ENCODE measurements at places on chromosomes 11 and 22. TPM values are rescaled to one million over a fixed set of nuclear protein-coding genes. Genes with fewer than 3 reads are reported as not detected.
A peak's percentile ranks its signal among the peaks of the same experiment; 100 is the strongest.

GAS2L1 gene
- 4.9 TPM for total RNA-seq

DEFB108B gene
- total RNA-seq = not detected

MAJIN gene
- total RNA-seq = not detected

MFRP gene
- 0.03 TPM for total RNA-seq

OR2AG2 gene
- total RNA-seq = 0.31 TPM

GRCh38 chr11:12725863-12726682 lies 51.9 kb downstream of the TEAD1 start:
- no peak for DNase-seq

DNA sequence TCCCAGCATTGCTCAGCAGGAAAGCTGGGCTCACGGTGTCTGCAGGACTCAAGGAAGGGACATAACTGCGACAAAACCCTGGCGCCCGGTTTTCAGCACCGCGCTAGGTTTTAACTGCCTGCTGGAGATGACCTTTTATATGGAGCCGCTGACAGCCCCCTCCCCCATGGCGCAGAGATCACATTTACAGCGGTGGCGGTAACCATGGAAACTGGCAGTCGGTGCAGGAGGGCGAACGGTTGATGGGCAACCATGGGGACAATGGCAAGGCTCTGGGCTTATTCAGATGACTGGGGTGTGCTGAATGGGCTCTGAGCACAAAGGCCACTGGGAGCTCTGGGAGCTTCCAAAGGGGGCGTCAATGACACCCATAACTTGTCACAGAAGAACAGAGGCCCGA lies 37.2 kb downstream of the CELSR1 start:
- peak; percentile 94 for DNase-seq

DNA sequence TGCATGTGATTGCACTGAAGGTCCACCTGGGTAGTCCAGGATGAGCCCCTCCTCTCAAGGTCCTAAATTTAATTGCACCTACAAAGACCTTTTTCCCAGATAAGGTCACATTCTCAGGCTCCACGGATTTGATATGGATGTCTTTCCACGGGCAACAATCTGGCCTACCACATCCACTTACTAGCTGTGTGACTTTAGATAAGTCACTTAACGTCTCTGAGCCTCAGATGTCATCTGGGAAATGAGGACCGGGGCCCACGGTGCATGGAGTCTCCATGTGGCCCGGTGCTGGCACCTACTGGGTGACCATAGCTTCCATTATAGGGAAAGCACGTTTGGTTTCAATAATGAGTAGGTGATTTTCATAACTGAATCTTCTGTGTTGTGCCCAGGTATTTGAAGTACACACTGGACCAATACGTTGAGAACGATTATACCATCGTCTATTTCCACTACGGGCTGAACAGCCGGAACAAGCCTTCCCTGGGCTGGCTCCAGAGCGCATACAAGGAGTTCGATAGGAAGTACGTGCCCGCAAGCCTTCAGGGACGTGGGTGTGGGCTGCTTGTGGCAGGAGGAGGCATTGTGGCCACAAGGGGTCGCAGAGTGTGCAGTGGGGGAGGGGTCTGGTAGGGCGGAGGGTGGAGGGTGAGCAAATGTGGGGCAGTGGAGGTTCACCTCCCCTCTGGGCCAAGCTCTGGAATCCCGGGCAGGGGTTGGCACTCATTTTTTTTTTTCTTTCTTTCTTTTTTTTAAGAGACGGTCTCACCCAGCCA lies 55.7 kb downstream of the ARHGAP8 start:
- DNase-seq = peak; percentile 78

DNA sequence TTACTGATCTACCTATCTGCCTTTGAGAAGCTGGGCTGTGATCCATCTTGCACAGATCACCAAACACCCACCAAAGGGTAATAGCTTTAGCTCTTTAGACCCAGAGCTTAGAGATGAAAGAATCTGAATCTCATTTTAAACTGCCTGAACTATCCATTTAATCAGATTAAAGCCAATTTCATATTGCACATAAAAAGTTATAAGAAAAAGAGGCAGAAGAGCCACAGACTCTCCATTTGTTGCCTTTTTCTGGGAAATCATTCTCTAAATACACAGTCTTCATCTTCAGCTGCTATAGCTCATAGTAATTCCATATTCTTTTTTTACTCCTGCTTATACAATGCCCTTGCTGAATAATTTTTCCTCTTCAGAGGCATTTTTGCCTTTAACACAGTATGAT lies 271.2 kb downstream of the DLG2 start:
- no peak for DNase-seq

GRCh38 chr11:30432716-30433115 lies 109.8 kb downstream of the ARL14EP start:
- no peak for DNase-seq
